ENCODE measurements at places on chromosomes 3 and 15.

GRCh38 chr3:55880357-55880756, 393.3 kb upstream of the WNT5A start:
- no peak for DNase-seq

DNA sequence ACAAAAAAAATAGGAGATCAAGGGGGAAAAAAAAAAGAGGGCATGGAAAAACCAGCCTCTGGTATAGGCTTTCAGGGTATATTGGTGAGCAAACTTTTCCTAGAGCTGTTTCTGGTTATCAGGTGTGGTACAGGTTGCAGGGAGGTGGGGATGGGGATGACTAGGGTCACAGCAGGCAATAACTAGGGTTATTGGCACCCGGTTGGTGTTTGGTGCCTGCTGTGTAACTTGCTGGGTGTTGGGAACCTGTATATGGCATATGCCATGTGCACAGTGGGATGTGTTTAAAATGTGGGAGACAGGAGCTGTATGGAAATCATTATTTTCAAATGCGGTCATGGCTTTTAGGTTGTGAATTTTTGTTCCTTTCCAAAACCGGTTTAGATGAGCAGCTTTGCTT, 119.2 kb downstream of the PTPRG start:
- no peak for DNase-seq

DNA sequence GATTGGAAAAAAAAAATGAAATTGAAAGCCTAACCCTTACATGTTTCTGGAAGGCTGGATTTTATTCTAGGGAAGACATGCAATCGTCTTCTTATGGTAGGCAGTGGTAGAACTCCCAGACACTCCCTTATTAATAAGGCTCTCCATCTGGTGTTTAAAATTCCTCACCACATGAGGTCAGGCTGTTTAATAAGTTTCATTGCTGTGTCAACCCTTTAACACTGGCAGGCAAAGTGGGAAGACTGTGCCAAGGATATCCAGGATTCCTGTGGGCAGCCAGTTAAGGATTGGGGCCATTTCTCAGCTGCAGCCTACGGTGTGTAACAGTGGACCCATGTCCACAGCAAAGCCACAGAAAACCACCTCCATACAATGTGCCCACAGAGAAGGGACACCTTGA, 225.5 kb upstream of the CHRM5 start:
- no peak for DNase-seq

- no peak for DNase-seq
Observed at GRCh38 chr3:13415236-13415986, 4.7 kb downstream of the NUP210 start.

GRCh38 chr3:65400899-65401298, 637.8 kb downstream of the MAGI1 start:
- DNase-seq: no peak

- no peak for DNase-seq
Observed at GRCh38 chr3:184156522-184156955, 1.4 kb downstream of the DVL3 start.

DNA sequence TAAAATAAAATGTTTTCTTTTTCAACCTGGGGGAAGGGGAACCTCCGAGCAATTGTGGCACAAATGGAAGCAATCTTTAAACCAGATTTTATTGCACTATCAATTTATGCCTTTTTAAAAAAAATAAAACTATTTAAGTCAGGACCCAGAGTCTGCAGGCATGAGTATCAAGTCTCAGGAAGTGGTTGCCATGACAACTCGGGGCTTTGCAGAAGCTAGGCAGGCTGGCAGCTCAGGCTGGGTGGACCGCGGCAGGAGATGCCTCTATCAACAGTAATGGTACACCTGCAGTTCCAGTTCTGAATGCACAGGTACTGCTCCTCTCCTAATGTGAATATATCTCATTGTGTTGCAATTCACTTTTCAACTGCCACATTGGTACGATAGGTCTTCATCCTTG, 447.7 kb downstream of the GABRG3 start:
- DNase-seq: no peak

- DNase-seq: no peak
Observed at GRCh38 chr3:53046171-53047170, 598 bp upstream of the SFMBT1 start.

DNA sequence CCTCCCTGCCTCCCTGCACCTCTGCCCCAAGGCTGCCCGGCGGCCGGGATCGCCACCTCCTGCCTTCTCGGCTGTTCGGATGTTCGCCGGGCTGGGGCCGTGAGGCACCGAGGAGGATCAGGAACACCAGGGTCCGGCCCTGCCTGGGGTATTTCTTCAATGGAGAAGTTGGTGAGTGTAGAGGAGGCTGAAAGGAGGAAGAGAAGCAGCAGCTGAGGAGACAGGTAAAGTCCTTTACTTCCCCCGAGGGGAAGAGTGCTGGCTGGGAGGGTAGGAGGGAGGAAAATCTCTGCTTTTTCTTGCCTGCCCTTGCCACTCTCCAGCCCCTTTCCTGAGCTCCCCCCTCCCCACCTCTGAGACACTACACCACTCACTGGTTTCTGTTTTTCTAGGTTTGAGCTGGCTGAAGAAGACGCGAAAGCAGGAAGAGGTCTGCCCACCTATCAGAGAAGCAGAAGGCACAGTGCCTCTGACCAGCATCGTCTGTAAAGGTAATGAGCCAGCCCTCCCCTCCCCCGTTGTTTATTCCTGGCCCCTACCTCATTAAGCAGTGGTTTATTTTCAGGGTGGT, 519 bp downstream of the ASB7 start:
- no peak for DNase-seq

- peak; percentile 38 for DNase-seq
Observed at GRCh38 chr15:84914909-84915605, 30.6 kb downstream of the SLC28A1 start.

- DNase-seq: no peak
Observed at GRCh38 chr3:49700453-49701128, 11.2 kb downstream of the RNF123 start.

Data from omental fat pad (tissue), 4 donors.